Activated CD4-positive, alpha-beta T cell treated with anti-CD3 and anti-CD28 coated beads for 36 hours (primary cell): ENCODE measurements at places on chromosomes 3 and 15. TPM values are rescaled to one million over a fixed set of nuclear protein-coding genes. Genes with fewer than 3 reads are reported as not detected.
A peak's percentile ranks its signal among the peaks of the same experiment; 100 is the strongest.

DNA sequence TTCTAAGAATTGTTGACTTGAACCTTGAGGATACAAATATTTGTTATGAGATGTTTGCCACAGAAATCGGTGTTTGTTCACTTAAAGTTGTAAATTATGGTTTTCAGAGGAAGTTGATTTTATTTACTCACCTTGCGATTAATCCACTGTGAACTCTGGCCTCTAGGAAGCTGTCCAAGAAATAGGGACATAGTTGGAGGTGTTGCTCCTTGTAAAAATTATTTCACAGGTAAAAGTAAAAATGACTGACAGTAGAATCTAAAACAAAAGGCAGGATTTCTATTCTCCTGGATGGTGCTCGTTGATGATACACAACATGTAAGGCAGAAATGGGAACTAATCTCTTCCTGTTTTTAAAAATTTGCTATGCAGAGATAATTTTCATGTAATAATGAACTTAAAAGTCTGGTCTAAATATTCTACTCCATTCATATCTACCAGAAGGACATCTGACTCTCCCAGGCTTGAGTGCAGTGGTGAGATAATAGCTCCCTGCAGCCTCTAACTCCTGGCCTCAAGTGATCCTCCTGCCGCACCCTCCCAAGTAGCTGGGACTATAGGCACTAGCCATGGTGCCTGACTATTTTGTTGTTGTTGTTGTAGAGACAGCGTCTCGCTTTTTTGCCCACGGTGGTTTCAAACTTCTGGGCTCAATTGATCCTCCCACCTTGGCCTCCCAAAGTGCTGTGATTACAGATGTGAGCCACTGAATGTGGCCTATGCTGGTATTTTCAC, 17.1 kb upstream of the LZTFL1 start:
- no peak overlapping the region for H3K27ac ChIP-seq
- peaks cover 29% of the 10 kb centered on the region for H3K4me1 ChIP-seq
- H3K4me3 ChIP-seq, result no peak overlapping the region
- peaks cover 2% of the 10 kb centered on the region for H3K36me3 ChIP-seq
- peaks cover 50% of the 10 kb centered on the region for H3K27me3 ChIP-seq

- no peak overlapping the region for H3K27ac ChIP-seq
- H3K27me3 ChIP-seq, result peaks cover 12% of the 10 kb centered on the region
- DNase-seq, result no peak
Observed at GRCh38 chr15:37135225-37135624, 34.9 kb upstream of the MEIS2 start.

The RHCG gene
- total RNA-seq, result not detected

- H3K27ac ChIP-seq, result no peak overlapping the region
- no peak overlapping the region for H3K4me3 ChIP-seq
- no peaks in the 10 kb centered on the region for H3K4me1 ChIP-seq
- no peak for DNase-seq
Observed at GRCh38 chr15:39672666-39673065, 91.8 kb downstream of the THBS1 start.

DNA sequence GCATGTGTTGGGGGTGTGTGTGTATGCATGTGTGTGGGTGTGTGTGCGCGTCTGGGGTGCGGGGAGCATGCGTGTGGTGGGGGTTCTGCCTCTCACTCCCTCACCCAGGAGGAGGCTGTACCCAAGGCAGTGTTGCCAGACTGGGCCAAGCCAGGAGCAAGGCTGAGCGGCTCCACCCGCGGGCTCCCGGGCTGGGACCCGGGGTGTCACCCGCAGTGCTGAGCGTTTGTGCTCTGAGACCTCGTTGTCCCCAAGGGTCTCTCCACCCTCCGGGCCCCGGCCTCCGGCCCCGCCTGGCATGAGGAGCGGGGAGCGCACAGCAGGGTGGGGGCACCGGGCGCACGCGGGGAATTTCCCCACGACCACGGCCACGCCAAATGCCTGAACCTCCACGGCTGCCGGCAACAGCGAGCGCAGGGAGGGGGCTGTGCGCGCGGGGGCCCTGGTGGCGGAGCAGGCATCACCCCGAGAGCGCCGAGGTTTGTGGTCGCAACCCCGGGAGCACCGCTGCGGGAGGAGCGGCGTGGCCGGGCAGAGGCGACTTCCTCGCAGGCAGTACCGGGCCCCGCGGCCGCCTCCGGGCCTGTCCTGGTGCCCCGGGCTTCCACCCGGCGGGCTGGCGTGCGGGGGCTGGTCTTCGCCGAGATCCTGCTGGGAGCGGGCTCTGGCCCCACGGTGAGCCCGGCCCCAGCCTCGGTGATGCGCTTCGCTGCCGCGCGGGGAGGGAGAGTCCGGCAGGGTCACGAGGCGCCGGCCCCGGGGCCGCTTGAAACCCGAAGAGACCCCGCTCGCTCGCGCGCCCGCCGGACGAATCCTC, 7.4 kb upstream of the OCA2 start:
- H3K36me3 ChIP-seq, result peaks cover 3% of the 10 kb centered on the region
- H3K27ac ChIP-seq, result no peak overlapping the region
- DNase-seq, result peak; percentile 43

DNA sequence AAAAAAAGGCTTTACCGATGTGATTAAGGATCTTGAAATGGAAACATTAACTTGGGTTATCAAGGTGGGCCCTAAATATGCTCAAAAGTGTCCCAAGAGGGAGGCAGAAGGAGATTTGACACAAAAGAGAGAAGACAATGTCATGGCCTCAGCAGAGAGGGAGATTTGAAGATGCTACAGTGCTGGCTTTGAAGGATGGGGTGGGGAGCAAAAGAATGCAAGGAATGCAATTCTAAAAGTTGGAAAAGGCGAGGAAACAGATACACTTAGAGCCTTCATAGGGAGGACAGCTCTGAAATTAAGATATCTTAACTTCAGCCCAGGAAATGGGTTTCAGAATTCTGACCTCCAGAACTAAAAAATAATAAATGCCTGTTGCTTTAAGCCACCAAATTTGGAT, 314.5 kb upstream of the CCDC54 start:
- H3K27ac ChIP-seq, result no peak overlapping the region
- H3K36me3 ChIP-seq, result no peaks in the 10 kb centered on the region
- peaks cover 11% of the 10 kb centered on the region for H3K27me3 ChIP-seq
- DNase-seq, result no peak
- H3K4me1 ChIP-seq, result peaks cover 14% of the 10 kb centered on the region

GRCh38 chr15:62109982-62110851, 43.4 kb downstream of the C2CD4A start:
- H3K4me3 ChIP-seq, result no peak overlapping the region
- H3K4me1 ChIP-seq, result peaks cover 16% of the 10 kb centered on the region
- H3K27ac ChIP-seq, result peak overlapping the region; percentile 73
- H3K27me3 ChIP-seq, result peaks cover 4% of the 10 kb centered on the region

DNA sequence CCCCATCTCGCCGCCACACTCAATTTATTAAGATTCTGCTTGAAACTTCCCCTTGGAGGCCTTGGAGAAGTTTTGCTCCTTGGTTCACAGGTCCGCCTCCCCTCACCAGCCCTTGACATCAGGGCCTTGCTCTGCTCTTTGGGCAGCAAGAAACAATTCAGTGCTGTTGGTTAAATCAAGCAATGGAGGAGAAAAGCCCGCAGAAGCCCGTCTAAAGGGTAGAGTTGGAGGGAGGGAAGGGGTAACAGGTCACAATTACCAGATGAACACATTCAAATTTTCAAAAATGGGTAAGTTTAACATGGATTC, 429 bp downstream of the PARP9 start:
- peak; percentile 38 for DNase-seq
- peak overlapping the region; percentile 97 for H3K27ac ChIP-seq
- peak overlapping the region; percentile 83 for H3K4me3 ChIP-seq
- no peaks in the 10 kb centered on the region for H3K27me3 ChIP-seq

The REC114 gene
- not detected for total RNA-seq

The SCG3 gene
- not detected for total RNA-seq

DNA sequence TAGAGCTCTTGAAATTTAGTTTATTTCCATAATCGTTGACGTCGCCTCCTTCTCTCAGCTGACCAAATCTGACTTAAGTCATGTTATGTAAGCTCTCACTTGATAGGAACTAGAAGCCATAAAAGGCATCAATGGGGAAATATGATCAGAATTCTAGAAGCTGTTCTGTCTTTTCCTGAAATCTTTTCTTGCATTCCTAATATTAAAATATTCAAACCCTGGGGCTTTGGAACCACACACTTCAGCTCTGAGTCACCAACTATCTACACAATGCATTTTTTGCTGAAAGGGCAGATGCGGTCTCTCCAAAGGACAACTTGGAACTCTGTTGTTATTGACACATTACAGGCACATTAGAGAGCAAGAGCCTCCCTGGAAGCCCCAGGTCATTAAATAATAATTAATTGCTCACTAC, 91.3 kb downstream of the LARS2 start:
- no peak overlapping the region for H3K27ac ChIP-seq
- no peak for DNase-seq
- H3K4me3 ChIP-seq, result no peak overlapping the region
- H3K27me3 ChIP-seq, result no peaks in the 10 kb centered on the region
- H3K4me1 ChIP-seq, result no peaks in the 10 kb centered on the region

The C2CD4A gene
- total RNA-seq, result 0.61 TPM

GRCh38 chr3:191985691-191986090, 524.7 kb downstream of the PYDC2 start:
- no peaks in the 10 kb centered on the region for H3K36me3 ChIP-seq
- no peaks in the 10 kb centered on the region for H3K4me1 ChIP-seq
- H3K27ac ChIP-seq, result no peak overlapping the region
- H3K4me3 ChIP-seq, result no peak overlapping the region
- no peaks in the 10 kb centered on the region for H3K27me3 ChIP-seq

The MYZAP gene
- 0.11 TPM for total RNA-seq

DNA sequence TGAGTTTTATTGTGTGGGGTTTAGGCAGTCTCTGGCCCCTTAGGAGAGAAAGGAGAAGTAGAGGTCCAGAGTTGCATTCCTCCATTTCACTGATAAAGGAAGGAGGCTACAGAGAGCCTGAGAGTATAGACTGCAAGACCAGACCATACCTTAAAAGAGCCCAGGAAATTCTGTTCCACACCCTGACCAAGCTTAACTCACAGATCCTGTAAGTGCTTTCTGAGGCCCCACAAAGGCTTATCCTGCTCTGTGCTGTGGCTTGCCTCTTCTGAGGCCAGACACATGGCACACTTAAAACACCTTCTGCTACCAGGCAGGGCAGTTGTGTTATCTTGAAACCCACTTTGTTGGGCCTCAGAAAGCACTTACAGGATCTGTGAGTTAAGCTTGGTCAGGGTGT, 39.2 kb upstream of the LEKR1 start:
- H3K4me3 ChIP-seq, result no peak overlapping the region
- no peaks in the 10 kb centered on the region for H3K36me3 ChIP-seq
- H3K27ac ChIP-seq, result no peak overlapping the region
- no peaks in the 10 kb centered on the region for H3K27me3 ChIP-seq
- DNase-seq, result no peak
- H3K4me1 ChIP-seq, result peaks cover 22% of the 10 kb centered on the region

The FANCI gene
- total RNA-seq, result 150 TPM

DNA sequence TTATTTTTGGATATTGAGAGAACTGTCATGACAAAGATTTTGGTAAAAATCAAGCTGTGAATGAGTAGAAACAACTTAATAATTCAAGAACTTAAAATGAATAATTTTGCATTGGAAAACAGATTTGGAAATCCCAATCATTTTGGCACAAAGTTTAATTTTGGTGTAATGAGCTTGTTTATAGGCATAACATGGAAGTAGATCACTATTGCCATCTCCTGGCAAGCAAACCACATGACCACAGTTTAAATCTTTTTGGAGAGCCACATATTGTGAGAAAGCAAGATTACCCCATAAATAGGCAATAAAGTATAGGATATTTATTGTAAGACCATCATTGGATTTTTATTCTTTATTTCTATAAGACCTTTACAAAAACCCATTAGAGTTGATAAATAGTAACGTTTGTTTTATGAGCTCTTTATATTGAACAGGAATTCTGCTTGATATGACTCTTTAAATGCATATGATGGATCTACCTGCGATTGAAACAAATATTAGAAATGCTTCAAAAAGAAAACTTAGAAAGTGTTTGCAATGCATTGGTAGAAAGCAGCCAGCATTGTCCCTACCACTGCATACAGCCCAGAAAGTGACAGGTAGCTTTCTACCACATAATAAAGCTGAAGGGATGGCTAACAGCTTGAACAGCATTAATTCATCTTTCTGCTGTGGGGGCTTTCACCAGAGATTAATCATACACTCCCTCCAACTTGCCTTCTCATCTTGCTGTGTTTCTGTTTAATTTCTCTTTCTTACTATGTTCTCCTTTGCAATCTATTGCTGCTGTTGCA, 766.8 kb downstream of the TBL1XR1 start:
- DNase-seq, result no peak
- H3K4me1 ChIP-seq, result no peaks in the 10 kb centered on the region
- H3K36me3 ChIP-seq, result no peaks in the 10 kb centered on the region
- no peak overlapping the region for H3K27ac ChIP-seq

DNA sequence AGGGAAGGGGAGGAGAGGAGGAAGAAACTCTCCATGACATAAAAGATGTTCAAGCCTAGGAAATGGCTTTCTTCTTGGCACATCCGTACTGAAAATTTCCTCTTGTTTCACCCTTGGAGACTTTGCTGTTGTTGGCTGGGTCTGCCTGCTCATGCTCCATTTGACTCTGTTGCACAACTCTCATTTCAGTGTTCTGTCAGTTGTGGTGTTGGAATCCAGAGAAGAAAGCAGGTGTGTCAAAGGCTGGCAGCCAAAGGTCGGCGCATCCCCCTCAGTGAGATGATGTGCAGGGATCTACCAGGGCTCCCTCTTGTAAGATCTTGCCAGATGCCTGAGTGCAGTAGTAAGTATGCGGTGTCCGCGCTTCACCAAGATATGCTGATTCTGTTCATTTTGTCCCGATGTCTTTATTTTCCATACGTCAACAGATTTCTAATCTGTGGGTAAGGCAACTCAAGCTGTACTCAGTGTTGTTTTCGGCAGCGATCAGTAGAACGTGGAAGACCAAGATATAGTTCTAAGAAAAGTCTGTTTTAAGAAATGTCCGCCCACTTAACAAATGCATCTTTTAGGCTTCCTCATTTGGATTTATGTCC, 265.2 kb upstream of the GOLGA6L4 start:
- H3K27me3 ChIP-seq, result peaks cover 3% of the 10 kb centered on the region
- H3K36me3 ChIP-seq, result no peaks in the 10 kb centered on the region
- no peak for DNase-seq

DNA sequence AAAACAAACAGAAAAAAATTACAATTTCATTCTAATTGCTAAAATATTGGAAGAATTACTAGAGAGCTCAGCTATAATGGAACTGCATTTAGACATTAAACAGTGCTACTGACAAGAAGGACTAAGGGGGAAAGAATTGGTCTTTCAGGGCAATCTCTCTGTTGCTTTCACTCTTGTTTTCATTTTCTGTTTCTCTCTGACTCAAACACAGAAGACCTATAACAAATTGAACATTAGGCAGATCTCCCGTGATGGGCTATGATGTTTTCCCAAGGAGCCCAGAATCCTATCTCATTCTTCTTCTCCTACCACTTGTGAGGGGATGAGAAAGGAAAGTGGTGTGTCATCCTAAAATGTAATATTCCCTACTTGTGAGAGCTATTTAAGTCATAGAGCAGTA, 358.0 kb upstream of the TGFBR2 start:
- peaks cover 5% of the 10 kb centered on the region for H3K27me3 ChIP-seq
- H3K4me3 ChIP-seq, result no peak overlapping the region
- H3K36me3 ChIP-seq, result no peaks in the 10 kb centered on the region
- H3K4me1 ChIP-seq, result peaks cover 6% of the 10 kb centered on the region

The HGD gene
- total RNA-seq, result 0.58 TPM
